Stimulated activated CD4-positive, alpha-beta T cell treated with anti-CD3 and anti-CD28 coated beads, Interleukin-1b, Interleukin-23, amount 100 ng/mL, for 4 hours (primary cell): ENCODE measurements at places on chromosomes 6 and 20.

- peak; percentile 39 for DNase-seq
These were observed 70.3 kb downstream of the SCAND1 start for GRCh38 chr20:35883778-35884540.

DNA sequence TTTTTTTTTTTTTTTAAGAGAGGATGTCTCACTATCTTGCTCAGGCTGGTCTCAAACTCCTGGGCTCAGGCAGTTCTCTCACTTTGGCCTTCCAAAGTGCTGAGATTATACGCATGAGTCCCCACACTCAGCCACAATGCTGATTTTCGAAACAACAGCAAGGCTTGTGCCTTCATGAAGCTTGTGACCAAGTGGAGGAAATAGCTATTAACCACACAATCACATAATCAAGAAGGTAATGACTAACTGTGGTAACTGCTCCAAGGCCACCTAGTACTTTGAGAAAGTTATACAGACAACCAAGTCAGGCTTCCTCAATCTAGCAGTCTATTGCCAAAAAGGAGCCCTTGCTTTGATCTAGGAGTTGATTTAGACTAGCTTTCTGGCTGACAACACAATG lies 46.3 kb downstream of the SOD2 start:
- DNase-seq, result no peak

GRCh38 chr6:107611094-107611810 lies 121.3 kb downstream of the SOBP start:
- DNase-seq, result no peak

DNA sequence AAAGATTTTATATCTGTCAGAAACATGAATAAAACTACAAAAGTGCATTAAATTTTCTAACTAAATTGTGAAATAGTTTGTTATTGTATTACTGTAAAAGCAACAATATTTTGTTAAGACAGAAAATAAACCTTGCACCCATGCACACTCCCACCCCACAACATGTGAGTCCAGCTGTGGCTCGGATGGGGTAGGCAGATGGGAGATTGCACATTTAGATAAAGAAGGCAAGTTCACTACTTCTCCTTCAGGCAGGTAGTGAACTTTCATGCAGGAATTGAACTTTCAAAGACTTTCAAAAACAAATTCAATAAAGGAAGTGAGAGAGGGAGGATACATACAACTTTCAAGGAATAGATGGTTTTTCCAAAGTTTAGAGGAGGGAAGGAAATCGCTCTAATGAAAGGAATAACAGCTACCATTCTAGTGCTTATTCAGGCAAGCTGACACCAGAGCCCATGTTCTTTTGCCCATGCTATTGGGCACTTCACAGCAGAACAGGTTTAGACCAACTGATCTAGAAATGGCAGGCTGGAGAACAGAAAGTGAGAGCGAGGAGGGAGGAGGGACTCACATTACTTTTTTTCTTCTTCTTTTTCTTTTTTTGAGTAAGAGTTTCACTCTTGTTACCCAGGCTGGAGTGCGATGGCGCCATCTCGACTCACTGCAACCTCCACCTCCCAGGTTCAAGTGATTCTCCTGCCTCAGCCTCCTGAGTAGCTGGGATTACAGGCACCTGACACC lies 28.5 kb downstream of the SF3B5 start:
- DNase-seq, result no peak

DNA sequence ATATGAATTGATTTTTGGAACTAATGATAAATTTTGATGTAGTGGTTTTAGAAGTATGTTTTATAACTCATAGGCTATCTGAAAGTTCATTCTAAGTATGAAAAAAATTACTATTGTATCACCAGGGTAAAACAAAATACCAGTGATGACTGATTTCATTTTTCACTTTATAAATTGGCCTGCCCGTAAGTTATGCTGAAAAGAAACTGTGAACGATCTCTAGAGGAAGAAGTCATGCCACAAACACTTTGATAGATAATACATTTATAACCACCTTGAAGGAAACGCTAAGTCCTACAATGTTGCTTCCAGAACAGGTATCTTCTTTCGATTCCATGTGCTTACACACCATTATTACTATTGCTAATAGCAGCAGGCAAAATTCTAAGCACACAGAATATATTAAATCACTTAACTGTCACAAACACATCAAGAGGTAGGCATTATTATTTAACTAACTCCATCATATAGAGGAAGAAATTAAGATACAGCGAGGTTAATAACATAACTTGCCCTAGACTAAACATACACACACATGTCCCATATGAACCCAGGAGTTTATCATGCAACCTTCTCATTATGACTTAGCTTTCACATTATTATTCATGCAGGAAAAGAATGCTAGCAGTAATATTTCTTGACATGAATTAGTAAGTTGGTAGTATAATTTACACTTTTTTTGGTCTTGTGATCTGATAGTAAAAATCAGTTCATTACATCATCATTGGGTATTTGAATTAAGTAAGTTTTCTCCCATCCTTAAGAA lies 44.7 kb downstream of the RGS17 start:
- DNase-seq, result no peak

DNA sequence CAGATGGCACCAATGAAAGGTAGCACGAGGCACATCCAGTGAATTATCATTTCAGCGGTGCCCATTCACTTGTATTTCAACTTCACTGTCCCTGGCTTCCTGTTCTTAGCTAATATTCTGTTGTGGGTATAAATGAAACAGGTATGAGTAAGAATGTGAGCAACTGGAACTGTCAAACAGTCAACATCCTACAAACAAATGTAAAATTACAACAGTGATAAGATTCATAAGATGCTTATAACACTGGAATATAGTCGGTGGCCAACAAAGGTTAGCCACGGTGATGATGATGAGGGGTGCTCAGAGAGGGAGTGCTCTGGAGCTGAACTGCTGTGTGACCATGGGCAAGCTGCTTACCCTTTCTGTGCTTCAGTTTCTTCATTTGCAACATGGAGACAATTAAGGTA lies 74.9 kb upstream of the TOX2 start:
- DNase-seq, result no peak

DNA sequence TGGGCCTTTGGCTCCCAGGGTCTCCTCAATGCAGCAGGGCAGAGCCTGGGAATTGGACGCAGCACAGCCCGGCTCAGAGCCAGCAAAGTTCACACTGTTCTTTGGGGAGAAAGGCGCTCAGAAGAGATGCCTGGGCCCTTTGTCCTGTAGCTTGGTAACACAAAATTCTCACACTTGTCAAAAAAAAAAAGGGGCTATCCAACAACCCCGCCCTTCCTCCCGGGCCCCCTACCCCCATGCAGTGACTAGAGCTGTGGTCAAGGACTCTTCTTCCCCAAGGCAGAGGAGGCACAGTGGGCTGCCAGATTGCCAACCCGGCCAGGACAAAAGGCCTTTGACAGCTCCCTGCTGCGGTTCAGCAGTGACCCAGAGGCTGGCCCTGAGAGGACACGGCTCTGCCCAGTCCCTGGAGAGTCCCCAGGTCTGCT lies 2.0 kb downstream of the NKAIN4 start:
- DNase-seq, result no peak

GRCh38 chr6:105982761-105983540 lies 103.2 kb upstream of the PRDM1 start:
- no peak for DNase-seq

- DNase-seq, result no peak
These were observed 3.5 kb downstream of the CST3 start for GRCh38 chr20:23634044-23634801.

DNA sequence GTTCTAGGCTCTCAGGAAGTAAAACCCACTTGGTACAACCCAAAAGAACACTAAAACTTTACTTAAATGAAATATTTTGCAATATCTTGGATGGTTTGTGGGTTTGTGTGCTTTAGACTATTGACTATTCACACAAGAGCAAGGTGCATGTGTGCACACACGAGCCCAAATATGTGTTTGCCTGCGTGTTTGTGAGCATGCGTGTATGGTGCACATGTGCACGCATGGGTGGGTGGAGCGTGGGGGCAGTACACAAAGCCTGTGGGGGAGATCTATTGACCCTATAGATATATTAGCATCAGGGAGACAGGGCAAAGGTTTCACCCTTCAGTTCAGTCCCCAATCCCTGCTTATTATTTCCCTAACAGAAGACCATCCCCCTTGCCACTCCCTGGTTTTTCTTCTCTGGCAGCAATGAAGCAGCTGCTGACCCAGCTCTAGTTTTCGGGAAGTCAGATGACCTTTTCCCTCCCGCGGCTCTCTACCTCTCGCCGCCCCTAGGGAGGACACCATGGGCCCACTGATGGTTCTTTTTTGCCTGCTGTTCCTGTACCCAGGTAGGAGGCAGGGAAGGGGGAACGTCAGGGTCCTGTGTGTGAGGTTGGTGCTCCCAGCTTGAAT lies at the start of gene C2:
C2 (plus strand) TSS at position 476 of the 621 bp plus-strand sequence; CDS start at position 512, 36 bp downstream.
- DNase-seq, result no peak

DNA sequence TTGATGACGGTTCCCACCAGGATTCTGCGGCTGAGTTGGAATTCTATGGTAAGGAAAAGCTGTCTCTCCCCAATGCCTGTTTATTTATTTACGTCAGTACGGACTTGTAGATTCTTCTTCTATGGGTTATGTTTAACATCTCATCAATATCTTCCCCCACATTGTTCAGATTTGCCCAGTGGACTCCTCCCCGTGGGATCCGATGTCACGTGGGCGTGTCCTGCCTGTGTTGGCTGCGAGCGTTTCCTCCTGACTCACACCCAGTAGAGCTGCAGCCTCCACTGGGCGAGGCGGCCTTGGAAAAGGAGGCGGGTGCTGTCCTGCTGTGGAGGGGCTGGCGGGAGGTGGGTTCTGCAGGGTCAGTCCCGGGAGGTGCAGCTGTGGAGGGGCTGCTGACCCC lies 46.8 kb upstream of the SLCO4A1 start:
- no peak for DNase-seq

GRCh38 chr6:50815436-50816114 lies 3.1 kb upstream of the TFAP2B start:
- DNase-seq, result no peak

GRCh38 chr20:46595933-46596332 lies 45.5 kb upstream of the OCSTAMP start:
- no peak for DNase-seq

GRCh38 chr20:56414842-56415765 lies 3.0 kb downstream of the CASS4 start:
- peak; percentile 26 for DNase-seq

DNA sequence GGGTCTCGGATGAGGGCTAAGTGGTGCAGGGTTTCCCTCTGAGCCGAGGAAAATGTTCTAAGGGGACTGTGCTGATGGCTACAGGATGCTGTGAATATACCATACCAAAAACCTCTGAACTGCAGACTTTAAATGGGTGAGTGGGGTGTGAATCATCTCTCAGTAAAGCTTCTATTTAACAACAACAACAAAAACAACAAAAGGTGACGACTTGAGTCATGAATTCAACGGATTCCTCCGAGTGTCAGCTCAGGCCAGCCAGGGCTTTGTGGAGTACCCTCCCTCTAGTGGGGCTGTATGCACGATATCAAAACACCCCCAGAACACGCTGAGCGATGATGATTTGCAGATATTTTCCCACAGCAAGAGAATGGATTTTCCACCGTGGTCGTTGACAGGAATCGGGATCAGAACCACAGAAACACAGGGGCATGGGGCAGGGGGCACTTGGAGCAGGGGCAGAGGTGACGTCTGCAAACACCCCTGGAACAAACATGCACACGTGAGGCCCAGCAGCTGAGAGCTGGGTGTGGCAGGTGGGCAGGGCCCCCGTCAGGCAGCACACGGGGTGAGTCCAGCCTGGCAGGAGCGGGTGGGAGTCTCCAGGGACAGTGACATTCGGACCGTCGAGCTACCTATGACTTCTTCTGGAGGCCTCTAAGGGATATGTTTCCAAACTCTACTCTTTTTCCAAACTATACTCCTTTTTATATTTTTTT lies 38.6 kb downstream of the SLC2A4RG start:
- DNase-seq, result no peak

- DNase-seq, result no peak
These were observed 82.3 kb upstream of the SHLD1 start for GRCh38 chr20:5667705-5668528.

- no peak for DNase-seq
These were observed 90.9 kb upstream of the GCM1 start for GRCh38 chr6:53239526-53239925.

- DNase-seq, result no peak
These were observed 21.1 kb downstream of the TRIM26 start for GRCh38 chr6:30192076-30192475.

DNA sequence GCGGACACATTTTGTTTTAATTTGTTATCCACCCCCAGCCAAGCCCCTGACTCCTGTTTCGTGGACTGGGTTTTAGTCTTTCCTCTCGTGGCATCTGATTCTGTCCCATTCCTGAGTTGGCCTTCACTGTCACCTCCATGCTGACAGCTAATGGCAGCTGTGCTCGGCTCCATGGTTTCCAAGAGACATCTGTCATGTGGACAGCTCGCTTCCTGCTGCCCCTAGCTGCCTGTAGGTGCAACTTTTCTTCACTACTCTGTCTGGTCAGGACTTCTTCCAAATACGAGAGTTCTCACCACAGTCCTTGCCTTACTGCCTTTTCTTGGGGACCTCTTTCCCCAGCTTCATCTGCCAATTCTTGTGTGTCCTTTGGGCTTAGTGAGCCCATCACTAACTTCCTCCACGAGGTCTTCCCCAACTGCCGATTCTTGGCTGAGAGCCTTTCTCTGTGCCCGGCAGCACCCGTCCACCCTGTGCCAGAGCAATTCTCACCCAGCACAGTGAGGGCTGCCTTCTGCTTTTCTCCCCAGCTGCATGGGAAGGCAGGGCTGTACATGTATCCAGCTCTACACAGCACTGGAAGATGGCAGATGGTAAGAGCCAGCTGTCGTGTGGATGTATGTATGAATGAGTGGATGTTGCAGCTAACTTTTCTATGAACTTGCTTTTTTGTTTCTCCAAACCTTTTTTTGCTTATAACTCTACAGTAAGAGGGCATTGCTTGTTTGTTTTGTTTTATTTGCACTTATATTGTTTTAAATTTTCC lies 140.4 kb downstream of the F13A1 start:
- no peak for DNase-seq

GRCh38 chr20:23152308-23152892 lies 66.3 kb upstream of the CD93 start:
- DNase-seq, result no peak

GRCh38 chr6:13531956-13532355 lies 42.4 kb upstream of the SIRT5 start:
- DNase-seq, result no peak

DNA sequence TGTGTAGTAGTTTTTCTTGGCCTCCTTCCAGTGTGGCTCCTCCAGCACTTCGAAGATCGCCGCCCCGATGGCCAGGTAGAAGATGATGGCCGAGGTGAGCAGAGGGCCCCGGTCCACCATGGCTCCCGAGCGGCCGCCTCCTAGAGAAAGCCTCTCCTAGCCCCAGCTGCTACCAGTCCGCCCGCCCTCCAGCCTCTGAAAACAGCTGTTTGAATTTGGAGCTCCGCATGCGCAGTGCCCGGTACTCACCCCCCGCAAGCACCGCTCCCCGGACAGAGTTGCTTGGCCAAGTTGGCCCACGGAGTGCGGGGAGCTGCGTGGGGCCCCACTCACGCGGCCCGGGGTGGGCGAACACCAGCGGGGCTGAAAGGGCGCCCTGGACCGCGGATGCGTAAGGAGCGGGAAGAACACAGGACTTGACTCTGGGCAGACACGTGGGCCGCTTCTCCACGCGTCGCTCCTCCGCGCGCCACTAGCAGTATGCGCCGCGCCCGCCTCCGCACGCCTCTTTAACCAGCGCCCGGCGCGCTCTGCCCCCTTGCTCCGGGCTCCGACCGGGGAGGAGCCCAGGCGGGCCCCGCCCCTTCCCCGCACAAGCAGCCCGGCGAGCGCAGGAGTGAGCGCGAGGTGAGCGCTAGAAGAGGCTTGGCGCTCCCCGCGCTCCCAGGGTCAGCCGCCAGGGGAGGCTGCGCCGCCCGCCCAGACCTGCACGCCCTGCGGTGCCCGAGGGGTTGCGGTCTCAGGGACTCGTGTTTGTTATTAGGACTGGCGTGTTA lies at the start of gene KCNK5:
KCNK5 (minus strand) TSS at position 484 of the 776 bp plus-strand sequence; CDS start at position 120, 364 bp downstream.
- peak; percentile 81 for DNase-seq
